GM13977 (cell line): ENCODE measurements at places on chromosomes 4 and X.
A peak's percentile ranks its signal among the peaks of the same experiment; 100 is the strongest.

DNA sequence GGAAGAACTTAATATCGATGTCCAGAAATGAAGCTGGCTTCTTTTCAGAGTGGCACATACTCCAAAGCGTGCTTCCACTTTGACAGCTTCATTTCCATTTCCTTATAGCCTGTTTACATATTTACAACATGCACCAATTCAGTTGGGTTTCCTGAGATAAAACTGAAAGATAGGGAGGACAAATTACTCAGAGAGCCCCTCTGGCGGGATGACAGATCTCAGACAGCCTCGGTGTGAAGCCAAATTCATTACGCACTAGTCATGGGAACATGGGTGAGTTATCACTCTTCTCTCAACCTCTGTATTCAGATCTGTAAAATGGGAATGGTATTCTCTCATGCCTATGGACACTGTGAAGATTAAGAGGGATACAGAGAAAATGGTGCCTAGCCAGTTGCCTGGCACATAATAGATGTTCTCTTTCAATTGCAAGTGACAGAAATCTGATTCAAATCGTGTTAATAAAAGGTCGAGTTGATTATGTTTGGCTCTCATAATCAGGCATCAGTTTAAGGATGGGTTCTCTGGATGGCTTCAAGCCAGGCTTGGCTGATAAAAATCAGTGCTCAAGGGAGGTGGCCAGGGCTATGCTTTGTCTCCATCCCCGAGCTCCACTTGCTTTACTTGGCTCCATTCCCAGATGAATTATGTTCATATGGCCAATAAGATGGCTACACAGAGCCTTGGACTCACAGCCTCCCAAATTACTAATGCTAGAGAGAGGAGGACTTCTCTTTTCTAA, 132.2 kb upstream of the C1QTNF7 start:
- DNase-seq: no peak

GRCh38 chrX:46710425-46710824, 48.5 kb downstream of the SLC9A7 start:
- no peak for DNase-seq

- DNase-seq: no peak
These were observed 65.6 kb upstream of the PCDH18 start for GRCh38 chr4:137597752-137598430.

GRCh38 chr4:142557239-142557801, 288.8 kb downstream of the INPP4B start:
- DNase-seq: no peak

- no peak for DNase-seq
These were observed 90.3 kb downstream of the COMMD8 start for GRCh38 chr4:47373174-47373573.

- DNase-seq: peak; percentile 10
These were observed 33.7 kb downstream of the ADAD1 start for GRCh38 chr4:122412547-122412946.

- DNase-seq: no peak
These were observed 81.8 kb upstream of the JADE1 start for GRCh38 chr4:128727658-128728057.
